HTR-8/SVneo (cell line): ENCODE measurements at places on chromosomes 11 and 22.

DNA sequence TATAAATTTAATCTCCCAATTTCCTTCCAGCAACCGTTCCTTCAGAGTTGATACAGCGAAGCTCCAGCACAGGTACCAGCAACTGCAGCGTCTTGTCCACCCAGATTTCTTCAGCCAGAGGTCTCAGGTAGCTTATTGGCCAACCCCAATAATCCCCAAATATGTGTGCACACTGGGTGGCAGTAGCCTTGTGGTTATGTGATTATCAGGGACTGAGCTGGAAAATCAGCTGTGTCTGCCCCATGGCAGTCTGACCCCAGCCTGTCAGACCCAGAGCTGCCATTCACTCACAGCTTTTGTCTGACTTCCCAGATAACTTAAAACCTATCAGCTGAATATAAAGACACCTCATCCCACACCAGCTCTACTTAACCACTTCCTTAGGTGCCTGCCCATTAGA lies 2.0 kb downstream of the HSCB start:
- DNase-seq = no peak

DNA sequence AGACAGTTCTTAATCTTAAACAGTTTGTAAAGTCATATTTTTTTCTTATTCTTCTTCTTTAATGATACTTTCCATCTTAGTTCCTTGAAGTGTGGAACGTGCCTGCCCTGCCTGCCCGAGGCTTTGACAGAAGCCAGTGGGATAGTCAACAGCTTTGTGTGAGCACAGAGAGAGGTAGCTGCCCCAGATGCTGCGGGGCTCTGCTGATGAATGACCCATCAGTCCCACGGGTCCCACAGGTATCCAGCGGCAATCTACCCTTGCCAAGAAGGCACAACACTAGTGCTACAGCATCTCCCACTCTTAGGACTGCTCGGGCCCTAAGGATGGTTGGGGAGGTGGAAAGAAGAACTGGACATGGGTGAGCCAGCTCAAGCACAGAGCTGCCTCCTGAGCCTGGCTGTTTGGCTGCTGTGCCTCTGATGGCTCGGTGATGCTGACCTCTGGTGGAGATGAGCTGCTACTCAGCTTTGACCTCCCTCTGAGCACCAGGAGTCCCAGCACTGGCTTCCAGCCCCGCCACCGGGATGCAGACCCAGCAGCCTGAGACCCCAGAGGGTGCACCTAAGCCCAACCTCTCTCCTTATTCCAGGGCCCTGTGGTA lies 11.8 kb upstream of the APLNR start:
- DNase-seq = peak; percentile 62

- peak; percentile 24 for DNase-seq
Observed at GRCh38 chr11:82906236-82906635, 4.7 kb downstream of the DDIAS start.

DNA sequence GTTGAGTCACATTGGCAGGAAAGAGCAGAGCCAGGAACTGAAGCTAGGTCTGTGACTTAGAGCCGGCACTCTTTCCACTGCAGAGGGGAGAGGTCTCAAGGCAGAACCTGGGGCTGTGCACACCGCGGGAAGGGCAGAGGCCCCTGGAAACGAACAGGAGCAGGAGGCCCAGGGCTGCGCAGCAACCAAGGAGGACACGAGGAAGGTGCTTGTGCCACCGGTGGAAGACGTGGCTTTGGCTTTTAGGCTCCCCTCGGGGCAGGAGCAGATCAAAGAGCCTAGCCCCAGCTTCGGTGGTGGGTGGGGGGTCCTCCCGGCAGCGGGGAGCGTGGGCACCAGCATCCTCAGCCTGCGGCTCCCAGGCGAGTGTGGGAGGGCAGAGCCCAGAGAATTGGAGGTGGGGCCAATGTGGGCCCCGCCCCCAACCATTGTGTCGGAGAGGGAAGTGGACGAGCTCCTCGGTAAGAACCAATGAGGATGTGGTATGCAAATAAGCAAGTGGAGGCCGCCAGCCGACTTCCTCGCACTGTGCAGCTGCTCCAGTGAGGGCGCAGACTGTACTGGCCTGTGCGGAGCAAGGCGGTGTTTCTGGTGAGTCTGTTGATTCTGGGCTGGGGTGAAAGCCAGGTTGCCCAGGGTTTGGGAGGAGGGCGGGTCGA lies at the start of gene CCDC116:
Gene CCDC116, plus strand, starts transcription at position 524 of the 659 bp plus-strand sequence. CDS start 422 bp downstream, outside the sequence.
- no peak for DNase-seq

- DNase-seq = no peak
Observed at GRCh38 chr22:29750559-29751538, 16.0 kb downstream of the ZMAT5 start.

GRCh38 chr22:44574057-44574639 lies 76.1 kb upstream of the RTL6 start:
- peak; percentile 52 for DNase-seq

DNA sequence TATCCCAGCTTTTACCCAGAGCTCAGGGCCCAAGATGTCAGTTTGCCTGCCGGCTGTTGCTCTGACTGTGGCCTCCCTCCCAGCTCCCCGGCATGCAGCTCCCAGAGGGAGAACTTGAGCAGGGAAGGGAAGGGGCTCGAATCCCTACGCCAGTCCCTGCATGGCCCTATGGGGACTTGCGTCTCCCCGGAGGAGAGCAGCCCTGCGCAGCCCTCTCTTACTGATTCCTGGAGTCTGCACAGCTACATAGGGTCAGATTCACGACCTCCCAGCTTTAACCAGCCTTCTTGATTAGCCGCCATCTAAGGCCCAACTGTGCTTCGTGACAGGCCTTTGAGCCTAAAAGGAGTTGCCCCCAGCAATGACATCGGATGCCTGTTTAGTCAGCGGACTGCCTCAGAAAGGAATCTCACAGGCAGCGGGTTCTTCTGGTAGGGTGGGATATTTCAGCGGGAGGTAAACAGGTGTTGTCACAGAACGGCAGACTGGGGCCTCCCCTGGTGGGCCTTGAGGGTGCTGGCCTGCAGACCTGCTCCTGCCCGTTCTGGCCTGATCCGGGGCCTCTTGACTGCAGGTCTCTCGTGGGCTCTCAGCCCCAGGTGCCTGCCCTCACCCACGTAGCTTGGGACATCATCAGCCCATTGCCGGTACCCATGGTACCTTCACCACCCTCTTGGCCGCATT lies 43.8 kb upstream of the KCNQ1OT1 start:
- no peak for DNase-seq

DNA sequence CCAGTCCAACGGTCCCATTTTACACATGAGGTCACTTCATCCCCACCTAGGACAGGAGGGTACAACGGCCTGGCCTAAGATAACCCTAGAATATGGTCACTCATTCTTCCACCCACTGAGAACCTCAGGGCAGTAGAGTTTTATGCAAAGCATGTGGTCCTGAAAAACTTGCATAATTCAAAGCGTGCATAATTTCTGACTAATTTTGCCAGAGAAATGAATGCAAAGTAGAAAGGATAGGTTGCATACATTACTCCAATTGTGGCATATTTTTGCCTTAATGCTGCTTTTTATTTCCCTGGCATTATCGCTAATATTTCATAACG lies 32.5 kb upstream of the SLC35C1 start:
- no peak for DNase-seq
